NCI-H460 (cell line): ENCODE measurements at places on chromosomes 5 and 9. TPM values are rescaled to one million over a fixed set of nuclear protein-coding genes. Genes with fewer than 3 reads are reported as not detected.

- DNase-seq = no peak
Observed at GRCh38 chr5:136216230-136216629, 23.3 kb upstream of the SMIM32 start.

- peak; percentile 73 for DNase-seq
Observed at GRCh38 chr5:109408991-109409843, 557 bp downstream of the PJA2 start.

The ATG10 gene
- total RNA-seq = 9.0 and 11.0 TPM in 2 replicates

DNA sequence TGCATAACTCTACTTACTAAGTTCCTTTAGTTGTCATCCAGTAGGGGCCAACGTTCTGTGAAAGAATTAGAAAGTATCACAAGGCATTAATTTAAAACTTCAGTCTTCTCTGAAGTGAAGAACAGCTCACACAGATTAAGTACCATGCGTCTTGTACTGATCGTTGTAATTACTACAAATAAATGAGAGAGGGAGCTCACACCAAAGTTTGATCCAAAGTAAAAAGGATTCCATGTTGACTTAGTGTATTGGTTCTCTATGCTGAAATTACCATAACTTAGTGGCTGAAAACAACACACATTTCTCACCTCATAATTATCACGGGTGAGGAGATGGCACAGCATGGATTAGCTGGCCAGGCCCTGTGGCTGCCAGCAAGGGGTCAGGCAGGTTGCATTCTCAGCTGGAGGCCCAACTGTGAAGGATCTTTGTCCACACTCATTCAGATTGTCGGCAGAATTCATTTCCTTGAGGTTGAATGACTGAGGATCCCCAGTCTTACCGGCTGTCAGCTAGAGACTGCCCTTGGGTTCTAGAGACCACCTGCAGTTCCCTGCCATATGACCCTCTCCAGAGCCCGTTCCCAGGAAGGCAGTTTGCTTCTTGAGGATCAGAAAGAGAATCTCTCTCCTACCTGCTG is 169.1 kb downstream of the YTHDC2 start:
- DNase-seq = peak; percentile 12

GRCh38 chr5:95615164-95615467 is 4.8 kb upstream of the GPR150 start:
- DNase-seq = peak; percentile 21

DNA sequence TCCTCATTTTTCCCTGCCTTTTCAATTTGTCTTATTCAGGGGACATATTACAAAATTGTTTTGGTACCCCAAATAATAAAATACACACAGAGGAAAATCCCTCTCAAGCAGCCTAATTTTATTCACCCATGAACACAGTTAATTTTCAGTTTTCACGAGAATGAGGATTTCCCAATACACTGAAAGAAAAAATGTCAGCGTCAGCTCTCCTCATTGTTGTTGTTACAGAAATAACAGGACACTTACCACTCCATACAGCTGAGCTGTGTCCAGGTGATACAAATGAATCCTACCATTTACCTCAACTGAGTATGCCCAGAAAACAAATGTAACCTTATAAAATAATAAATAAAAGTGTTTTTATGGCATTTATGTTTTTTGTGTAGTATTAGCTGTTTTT is 144.6 kb upstream of the PCA3 start:
- no peak for DNase-seq

The CAPSL gene
- total RNA-seq = not detected in 2 replicates

- no peak for DNase-seq
Observed at GRCh38 chr9:89476546-89476945, 21.4 kb downstream of the SEMA4D start.

GRCh38 chr5:107669096-107670031 is 1.4 kb downstream of the EFNA5 start:
- peak; percentile 30 for DNase-seq

GRCh38 chr9:111399772-111400563 is 69.9 kb upstream of the OR2K2 start:
- peak; percentile 30 for DNase-seq

DNA sequence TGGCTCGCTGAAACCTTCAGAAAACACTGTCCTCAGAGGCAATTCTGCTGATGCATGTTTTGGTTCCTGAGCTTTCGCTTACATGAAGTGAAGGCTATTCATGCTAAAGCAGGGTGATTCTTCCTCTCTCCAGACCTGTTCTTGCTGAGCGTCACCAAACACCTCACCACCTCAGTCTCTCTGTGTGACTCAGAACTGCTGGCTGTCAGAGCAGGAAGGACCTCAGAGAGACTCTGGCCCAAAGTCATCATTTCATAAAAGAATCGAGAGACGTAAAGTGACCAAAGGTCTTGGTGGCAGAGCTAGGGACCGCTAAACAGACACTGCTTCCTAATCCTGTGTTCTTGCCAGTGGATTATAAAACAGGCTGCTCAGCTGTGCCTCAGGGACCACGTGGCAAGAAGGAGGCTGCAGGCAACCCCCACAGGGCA is 73.8 kb downstream of the LHFPL2 start:
- DNase-seq = no peak

GRCh38 chr9:99040911-99041582 is 63.9 kb upstream of the TGFBR1 start:
- DNase-seq = no peak

DNA sequence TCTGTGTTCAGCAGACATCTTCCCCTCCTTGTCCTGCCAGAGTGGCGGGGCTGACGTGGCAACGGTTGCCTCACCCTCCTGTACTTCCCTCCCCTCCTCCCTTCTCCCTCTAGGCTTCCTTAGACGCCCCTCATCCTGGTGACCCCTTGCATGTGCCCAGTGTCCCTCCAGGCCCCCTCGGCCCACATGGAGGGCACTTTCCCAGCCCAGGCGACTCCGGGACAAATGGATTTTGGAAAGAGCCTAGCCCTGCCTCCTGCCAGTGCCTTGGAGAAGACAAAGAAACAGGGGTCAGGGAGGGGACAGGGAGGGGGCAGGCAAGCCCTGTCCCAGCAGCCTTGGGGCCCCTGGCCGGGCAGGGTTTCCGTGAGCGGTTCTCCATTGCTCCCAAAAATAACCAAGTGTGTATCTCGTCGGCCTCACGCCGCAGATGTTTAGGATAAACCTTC is 38.3 kb upstream of the NEURL1B start:
- no peak for DNase-seq

The DAB2IP gene
- total RNA-seq = 3.8 and 3.9 TPM in 2 replicates

DNA sequence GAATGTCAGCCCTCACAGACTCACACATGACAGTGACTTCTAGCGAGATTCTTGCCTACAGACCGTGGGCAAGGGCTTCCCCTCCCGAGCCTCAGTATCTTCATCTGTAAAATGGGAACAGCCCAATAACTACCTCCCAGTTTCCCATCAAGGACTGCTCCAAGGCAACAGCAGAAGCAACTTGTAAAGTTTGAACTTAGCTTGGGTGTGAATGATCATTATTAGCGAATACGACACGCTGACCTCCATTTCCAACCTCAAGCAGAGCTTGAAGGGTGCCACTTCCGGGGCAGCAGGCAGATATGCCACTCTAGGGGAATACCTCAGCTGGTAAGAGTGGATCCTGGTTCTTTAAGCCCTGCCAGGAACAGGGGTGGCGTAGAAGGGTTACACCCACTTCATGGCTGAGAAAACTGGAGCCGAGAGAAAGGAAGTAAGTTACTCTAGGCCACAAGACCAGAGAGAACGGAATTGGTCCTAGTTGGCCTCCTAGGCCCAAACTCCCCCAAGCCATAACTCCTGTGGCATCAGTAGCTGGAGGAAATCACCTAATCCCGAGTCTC is 2.0 kb downstream of the RNF44 start:
- no peak for DNase-seq

- DNase-seq = no peak
Observed at GRCh38 chr9:120534266-120534665, 45.7 kb downstream of the CDK5RAP2 start.

GRCh38 chr9:3650994-3651622 is 125.3 kb upstream of the RFX3 start:
- no peak for DNase-seq
